Endothelial cell (in vitro differentiated cells): ENCODE measurements at places on chromosomes 5 and 9. TPM values are rescaled to one million over a fixed set of nuclear protein-coding genes. Genes with fewer than 3 reads are reported as not detected.

- DNase-seq: no peak
These were observed 198.4 kb upstream of the NR3C1 start for GRCh38 chr5:143601917-143602333.

DNA sequence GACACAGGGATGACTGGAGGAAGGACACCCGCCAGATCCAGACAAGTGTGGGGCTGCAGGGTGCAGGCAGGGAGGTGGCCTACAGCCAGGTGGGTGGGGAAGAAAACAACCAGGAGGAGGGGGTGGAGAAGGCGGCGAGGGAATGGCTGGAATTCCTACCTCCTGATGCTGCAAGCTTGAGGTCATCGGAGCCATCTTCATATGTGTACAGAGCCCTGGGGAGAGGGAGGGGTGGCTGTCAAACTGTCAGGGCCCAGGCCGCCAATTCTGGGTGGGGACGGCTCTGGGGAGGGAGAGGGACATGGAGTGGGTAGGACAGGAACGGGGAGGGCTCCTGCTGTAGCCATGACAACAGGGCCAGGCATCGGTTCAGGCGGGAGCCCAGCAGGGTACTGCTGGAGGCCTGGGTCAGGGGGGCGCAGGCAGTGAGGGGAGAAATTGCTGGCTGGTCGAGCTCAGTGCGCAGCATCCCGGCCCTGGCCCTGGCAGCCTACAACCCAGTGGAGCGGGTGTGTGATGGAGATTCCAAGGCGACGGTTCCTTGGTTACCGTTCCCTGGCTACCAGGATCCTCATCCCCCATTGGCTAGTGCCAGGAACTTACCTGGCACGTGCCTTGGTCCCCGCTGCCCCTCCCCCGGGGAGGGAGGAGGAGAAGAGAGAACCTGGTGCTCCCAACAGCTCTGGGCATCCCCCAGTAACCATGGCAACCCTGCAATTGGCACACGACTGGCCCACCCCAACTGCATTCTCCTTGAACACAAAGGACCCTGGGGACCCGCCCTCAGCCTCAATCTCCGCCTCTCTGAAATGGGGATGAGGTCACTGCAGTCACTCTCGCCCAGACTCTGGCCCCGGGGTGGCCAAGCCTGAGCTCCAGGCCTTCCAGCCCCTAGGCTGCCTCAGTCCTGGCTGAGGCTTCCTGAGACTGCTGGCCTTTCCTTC, 4.5 kb downstream of the DBN1 start:
- no peak for DNase-seq

DNA sequence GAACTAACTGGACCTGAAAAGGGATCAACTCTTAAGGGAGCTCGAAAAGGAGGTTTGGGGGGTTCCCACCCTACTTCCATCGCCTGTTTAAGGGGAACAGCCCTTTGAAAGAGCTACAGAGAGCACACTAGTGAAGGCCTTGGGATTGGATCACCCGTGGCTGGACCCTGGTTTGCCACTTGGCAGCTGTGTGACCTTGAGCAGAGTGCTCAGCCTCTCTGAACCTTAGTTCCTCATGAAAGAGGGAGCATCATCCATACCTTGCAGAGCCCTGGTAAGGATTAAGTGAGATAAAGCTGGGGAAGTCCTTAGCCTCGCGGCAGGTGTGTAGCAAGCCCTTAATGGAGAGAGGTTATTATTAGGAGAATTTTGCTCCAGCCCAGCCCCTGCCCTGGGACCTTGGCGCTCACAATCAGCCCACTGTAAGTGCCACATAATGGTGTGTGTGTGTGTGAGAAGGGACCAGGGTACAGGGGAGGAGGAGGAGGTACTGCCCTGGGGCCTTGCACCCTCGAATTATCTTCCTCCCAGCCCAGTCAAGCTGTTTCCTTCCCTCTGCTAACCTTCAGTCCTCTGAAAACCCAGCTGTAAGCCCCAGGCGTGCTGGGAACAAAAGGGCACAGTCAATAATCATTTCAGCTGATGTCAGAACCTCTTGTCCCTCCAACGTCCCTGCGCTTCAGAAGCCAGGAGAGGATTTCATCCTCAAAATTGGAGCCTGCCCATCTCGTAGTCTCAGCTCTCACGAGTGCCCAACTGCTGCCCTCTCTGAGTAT, 42.9 kb downstream of the FOXI1 start:
- DNase-seq: no peak

GRCh38 chr9:31323726-31324444, 1060.6 kb upstream of the ACO1 start:
- DNase-seq: no peak

GRCh38 chr9:14246951-14247350, 67.0 kb downstream of the NFIB start:
- no peak for DNase-seq

DNA sequence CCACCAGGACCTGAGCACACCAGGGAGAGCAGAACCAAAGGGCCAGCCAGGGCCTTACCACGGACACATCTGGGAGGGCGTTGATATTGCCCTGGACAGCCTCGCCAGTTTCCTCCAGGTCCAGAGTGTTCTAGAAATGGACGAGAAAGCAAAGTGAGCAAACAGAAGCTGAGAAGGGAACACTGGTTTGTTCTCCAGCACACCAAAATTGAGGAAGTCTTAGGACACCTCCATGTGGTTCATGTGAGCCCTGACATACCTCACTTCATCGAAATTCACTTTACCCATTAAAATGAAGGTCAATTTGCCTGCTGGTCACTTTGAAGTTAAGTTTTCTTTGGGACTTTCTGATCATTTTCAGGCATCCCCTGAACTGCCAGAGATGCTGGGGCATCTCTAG, 20.1 kb upstream of the AKNA start:
- no peak for DNase-seq

DNA sequence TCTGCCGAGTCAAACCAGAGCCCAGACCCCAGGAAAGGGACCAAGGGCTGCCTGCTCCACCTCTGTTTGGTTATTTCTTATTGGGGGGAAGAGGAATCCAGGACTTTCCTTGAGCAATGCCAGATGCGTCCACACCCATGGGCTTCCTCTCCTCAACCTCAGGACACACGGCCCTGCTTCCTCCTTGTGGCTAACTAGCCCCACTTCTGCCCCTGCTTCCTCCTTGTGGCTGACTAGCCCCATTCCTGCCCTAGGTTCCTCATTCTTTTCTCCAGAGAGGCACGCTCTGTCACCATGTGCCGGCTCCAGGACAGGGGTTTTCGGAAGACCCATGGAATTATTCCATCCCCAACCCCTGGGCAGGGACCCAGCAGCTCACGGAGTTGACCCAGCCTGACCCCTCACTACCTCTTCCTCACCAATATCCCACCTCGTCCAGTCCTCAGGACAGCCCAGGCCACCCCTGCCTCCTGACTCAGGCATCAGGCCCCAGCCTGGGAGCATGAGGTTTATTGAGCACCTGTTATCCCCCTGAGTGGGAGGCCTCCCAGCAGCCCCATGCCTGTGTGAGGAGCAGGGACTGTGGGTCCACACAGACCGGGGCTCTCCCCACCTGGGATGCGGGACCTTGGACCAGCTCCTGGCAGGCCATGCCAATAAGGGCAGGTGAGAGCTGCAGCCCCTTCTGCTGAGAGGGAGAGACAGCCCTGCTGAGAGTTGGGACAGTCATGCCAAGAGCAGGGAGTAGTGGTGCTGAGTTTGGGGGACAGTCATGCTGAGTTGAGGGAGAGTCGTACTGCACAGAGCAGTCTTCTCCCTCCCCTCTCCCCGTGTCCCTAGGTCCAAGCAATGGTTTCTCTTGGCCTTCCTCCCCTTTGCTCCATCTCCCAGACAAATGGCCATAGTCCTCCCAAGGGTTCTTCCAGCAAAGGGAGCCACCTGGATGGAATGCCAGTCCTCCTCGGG, 11.8 kb upstream of the FCN1 start:
- DNase-seq: no peak

- DNase-seq: no peak
These were observed 103.4 kb downstream of the TRIO start for GRCh38 chr5:14246350-14247053.

- no peak for DNase-seq
These were observed 218.6 kb downstream of the LURAP1L start for GRCh38 chr9:12993466-12993865.

GRCh38 chr5:60503771-60504170, 196.2 kb downstream of the DEPDC1B start:
- no peak for DNase-seq

GRCh38 chr5:33824516-33825195, 67.1 kb downstream of the ADAMTS12 start:
- DNase-seq: no peak

DNA sequence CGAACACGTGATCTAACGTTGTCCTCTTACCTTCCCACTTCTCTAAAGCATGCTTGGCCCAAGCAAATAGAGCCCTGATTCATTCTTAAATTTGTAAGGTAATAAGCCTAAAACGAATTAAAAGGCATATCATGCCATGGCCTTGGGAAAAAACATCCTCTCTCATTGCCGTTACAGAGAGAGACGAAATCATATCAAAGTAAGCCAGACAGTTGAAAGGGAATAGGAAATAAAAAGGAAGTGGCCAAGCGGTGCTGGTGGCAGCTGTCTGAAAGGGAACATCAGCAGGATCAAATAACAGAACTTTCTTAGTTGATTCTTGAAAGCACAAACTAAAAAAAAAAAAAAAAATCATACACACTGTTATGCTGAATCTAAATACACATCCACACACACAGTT, 49.1 kb upstream of the CDH6 start:
- DNase-seq: no peak

GRCh38 chr9:33524306-33524947, 376 bp downstream of the ANKRD18B start:
- no peak for DNase-seq

- DNase-seq: no peak
These were observed 187.1 kb downstream of the KDM4C start for GRCh38 chr9:6944896-6945295.

DNA sequence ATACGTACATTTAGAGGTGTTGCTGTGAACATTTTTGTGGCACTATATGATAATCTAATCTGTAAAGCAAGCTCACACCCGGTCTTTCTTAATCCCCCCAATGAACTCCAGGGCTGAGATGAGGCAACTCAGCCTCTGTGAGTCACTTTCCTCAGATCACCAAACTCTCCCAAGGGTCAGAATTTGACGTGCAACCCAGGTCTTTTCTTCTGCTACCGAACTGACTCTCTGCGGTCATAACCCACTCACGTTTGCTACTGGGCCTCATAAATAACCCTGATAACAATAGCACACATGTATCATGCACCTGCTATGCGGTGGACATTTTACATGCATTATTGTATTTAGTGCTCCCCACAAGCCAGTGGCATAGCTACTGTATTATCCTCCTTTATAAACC, 153.1 kb downstream of the DROSHA start:
- no peak for DNase-seq

DNA sequence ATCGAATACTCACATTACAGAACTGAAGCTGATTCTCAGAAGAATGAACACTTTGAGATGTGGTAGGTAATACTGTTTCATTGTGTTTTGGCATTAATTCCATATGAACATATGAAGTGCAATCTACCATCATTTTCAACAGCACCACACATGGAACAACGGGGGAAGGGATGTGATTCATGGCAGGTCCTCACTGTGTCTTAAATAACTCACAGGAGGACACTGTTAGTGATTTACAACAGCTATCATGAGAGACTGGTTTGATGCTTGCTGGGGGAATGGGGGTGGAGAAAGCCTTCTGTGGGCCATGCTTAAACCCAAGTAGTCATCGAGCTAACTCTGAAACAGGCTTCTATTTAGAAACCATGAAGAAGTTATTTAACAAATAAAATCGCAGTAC, 232.9 kb downstream of the SPOCK1 start:
- no peak for DNase-seq

DNA sequence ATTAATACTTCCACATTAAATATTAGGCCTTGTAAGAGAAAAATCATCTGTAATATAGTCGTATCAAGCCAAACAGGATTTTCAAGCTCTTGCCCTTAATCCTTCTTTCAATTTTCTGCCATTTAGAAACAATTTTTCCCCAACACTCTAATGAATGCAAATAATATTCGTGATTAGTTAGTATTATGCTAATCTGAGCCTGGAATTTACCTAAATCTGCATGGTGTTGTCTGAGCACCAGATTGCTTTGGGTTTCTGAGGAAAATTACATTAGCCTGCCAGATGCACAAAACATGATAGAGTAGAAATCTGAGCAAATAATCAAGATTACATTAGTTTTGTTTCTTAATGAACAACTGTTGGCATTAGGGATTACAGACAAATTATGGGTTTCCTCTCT, 176.6 kb downstream of the ZDHHC21 start:
- DNase-seq: no peak

- peak; percentile 50 for DNase-seq
These were observed 66.4 kb upstream of the FER start for GRCh38 chr5:108681079-108681921.

DNA sequence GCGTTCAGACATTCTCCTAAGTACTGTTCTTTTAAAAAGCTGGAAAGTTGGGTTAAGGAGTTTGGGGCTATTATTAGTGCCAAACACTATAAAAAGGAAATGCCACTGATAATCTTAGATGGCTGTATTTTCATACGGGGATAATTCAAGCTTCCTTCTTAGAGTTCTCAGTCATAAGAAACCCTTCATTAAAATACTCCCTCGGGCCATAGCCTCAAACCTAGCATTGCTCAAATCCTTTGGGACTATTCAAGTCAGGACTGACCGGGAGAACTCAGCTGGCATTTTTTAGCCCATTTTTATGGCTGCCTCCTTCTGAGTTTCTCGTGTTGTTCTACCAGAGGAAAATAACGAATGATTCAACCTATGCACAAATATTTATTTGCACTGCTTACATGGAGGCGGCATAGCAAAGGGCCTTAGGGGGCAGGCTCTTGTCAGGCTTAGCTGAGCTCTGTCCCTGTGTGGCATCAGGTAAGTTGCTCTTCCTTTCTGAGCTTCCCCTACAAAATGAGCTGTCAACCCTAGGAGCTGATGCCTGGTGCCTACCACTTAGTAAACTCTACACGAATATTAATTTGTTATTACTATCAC, 33.5 kb upstream of the ADAM19 start:
- no peak for DNase-seq

DNA sequence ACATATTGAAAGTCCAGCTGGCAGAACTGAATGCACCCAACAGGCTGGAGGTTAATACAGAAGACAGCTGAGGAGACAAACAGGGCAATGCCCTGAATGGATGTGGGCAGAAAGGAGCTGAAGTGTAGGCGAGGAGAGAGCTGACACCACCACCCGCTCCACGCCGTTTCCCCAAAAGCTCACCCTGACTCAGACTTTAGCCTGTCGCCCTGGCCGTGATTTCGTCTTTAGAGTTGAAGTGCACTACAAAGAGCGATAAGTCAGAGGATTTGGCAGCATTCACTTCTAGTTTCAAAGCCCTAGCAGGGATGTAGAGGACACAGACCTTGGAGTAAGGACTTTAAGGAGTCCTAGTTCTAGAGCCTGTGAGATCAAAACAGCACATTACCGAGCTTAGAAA, 2.2 kb upstream of the ERAP1 start:
- no peak for DNase-seq

GRCh38 chr5:178586396-178586795, 3.8 kb downstream of the COL23A1 start:
- DNase-seq: no peak

- no peak for DNase-seq
These were observed 31.7 kb upstream of the IRX4 start for GRCh38 chr5:1914471-1914870.

GRCh38 chr5:157481265-157481664, 21.3 kb downstream of the NIPAL4 start:
- no peak for DNase-seq

SPARC gene
- total RNA-seq: 1,214 TPM

SLC6A18 gene
- not detected for total RNA-seq

ZBTB34 gene
- total RNA-seq: 22.9 TPM

IFNB1 gene
- total RNA-seq: not detected

AK3 gene
- 29.2 TPM for total RNA-seq

NR2F1 gene
- 2.1 TPM for total RNA-seq

SURF4 gene
- 169 TPM for total RNA-seq

GPR151 gene
- not detected for total RNA-seq

ADRB2 gene
- 0.36 TPM for total RNA-seq
